ENCODE measurements at places on chromosomes 11 and 22.

DNA sequence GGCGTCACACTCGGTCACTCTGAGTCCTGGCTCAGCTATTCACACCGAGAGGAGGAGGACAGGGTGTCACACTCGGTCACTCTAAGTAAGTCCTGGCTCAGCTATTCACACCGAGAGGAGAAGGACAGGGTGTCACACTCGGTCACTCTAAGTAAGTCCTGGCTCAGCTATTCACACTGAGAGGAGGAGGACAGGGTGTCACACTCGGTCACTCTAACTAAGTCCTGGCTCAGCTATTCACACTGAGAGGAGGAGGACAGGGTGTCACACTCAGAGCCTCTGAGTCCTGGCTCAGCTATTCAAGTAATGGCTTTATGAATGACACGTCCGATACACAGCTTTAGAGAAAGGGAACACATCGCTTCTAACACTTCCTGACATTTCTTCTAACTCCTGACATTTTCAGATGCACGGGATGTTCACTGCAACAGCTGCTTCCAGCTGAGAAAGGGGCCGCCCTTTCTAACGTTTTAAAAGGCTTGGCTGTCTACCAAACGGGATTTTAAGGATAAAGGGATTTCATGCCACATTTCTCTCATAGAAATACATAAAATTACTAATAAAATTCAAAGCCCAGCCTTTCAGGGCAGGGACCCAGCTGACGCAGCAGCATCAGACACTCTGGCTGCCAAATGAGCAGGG is 28.1 kb downstream of the DRD4 start:
- DNase-seq: no peak

- DNase-seq: no peak
Observed at GRCh38 chr11:100403816-100404215, 283.3 kb upstream of the ARHGAP42 start.

- no peak for DNase-seq
Observed at GRCh38 chr11:43327987-43328386, 16.2 kb downstream of the API5 start.

DNA sequence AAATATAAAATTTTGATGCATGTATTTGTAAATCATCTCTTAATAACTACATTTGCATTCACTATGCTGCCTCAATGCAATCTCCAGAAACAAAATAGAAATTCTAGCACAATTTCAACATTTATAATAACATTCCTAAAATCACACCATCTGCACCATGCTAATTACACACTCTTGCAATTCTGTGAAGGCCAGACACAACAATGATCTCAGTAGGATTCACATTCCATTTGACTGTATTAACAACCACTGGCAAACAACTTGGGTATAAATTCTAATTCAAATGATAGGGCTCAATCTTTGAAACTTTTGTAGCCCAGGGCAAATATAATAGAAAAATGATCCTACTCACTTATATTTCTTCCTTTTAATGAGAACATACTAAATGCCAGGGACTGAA is 25.9 kb downstream of the RAB6A start:
- no peak for DNase-seq

- no peak for DNase-seq
Observed at GRCh38 chr11:126175393-126175792, 36.1 kb downstream of the RPUSD4 start.

GRCh38 chr22:34370711-34371110 is 450.4 kb upstream of the LARGE1 start:
- DNase-seq: no peak

DNA sequence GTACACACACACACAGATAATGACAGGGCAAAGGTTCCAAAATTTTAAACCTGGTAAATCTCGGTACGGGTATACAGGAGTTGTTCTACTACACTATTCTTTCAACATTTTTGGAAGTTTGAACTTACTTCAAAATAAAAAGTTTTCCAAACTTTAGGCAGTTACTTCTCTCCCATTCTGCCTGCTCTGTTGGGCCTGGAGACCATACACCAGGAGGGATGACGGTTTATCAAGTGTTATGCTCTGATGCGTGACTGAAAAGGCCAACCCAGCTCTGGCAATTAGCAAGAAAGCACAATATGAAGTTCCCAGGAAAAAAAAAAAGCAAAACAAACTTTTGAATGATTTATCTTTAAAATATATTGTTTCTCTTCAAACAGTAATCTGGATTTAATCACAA is 969 bp downstream of the SERPIND1 start:
- no peak for DNase-seq

DNA sequence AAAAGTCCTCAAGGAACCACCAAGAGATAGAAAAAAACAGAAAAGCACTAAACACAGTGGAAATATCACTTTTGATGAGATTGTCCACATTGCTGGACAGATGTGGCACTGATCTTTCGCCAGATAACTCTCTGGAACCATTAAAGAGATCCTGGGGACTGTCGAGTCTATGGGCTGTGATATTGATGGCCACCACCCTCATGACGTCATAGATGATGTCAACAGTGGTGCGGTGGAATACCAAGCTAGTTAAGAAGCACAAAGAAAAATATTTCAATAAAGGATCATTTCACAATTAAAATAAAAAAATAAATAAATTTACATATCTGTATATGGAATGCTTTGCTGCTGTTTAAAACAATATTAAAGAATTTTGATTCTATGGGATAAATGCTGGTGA is 45.5 kb downstream of the ARL14EP start:
- DNase-seq: no peak

DNA sequence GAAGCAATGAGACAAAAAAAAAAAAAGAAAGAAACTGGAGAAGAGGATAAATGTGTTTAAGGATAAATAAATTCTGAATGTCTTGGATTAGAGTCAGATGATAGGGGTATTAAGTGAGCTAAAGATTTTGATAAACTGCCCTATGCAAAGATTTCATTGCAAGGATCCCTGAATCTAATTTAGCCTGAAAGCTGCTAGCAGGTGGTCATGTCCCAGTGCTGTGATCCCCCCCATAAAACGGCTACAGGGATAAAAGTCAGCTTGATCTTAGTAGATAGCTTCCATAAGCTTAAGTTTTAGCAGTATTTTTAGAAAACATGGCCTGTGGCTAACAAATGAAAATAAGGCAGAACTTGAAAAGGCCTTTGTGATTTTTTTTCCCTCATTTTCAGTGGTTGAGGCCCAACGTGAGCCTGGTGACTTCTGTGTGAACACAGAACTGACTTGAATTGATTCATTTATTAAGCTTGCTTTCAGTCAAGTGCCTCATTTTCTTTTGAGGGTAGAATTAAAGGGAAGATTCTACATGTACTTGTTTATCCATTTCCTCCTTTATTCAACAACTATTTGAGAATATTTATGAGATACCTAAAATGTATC is 44.5 kb downstream of the CD44 start:
- no peak for DNase-seq

- DNase-seq: no peak
Observed at GRCh38 chr22:26884921-26885320, 227.5 kb downstream of the MIAT start.

DNA sequence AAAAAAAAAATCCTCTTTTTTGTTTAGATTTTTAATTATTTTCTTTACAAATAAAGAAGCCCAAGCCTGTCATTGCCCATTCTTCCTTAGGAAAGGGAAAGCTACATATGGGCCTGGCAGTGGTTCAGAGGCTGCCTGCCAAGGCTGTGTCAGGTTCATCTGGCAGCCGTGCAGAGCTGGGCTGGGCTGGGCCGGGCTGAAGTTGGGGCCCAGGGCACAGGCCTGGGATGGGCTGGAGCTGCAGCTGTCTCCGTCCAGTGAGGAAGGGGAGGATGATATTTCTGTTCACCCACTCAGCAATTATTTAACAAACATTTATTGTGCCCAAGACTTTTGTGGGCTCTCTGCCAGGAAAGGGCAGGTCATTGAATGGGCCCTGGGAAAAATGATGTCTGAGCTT is 4.6 kb downstream of the PRR5L start:
- no peak for DNase-seq
